ENCODE measurements at places on chromosomes 16 and 17.

DNA sequence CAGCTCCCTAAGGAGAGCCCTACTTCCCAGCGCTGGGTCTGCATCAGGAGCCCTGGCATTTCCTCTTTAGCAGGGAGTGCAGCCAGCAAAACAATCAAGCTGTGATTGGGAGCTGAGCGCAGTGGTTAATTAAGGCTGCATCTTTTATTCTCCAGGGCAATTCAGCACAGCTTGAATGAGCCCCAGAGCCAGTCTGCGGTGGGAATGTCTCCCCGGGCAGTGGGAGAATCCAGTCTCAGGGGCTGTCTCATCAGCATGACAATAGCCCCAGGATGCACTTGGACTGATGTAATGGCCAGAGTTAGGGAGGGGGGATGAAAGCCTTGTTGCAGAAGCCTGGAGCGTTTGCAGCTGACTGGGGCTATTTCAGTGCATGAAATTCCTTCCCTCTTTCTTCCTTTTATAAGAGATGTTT lies 292.6 kb upstream of the SOX9 start:
- no peak for DNase-seq

DNA sequence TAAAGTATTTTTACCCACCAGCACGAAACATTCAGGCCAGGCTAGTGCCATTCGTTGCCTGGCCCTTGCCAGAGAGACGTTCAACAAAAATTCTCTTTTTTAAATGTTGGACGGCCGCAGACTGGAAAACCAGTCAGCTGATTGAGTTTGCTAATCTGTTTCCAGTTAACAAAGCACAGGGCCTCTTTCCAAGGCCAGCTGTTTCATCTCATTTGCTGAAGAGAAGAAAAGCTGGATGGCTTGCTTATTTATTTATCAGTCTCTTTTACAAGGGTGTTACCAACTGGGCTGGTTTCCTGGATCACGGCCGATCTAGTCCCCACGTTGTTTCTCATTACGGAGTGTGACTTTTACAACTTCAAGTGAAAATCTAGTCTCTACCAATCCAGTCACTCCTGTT lies 418.7 kb upstream of the DYNLRB2 start:
- DNase-seq: no peak

- DNase-seq: no peak
Measured at GRCh38 chr16:78879011-78879410, 721.5 kb downstream of the MAF start.

DNA sequence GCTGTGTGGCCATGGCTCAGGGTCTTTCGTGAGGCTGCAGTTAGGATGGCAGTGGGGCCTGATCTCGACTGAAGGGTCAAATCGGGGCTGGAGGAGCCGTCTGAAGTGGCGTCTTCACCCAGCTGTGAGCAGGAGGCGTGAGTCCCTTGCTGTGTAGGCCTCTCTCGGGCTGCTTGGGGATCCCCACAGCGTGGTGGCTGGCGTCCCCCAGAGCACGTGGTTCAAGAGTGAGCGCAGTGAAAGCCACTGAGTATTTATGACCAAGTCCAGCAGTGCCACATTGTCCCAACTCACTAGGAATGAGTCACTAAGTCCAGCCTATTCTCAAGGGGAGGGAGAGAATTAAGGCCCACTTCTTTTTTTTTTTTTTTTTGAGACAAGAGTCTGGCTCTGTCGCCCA lies 11.7 kb upstream of the TCF25 start:
- DNase-seq: no peak

Data from T-helper 17 cell (primary cell).